ENCODE measurements at places on chromosomes 4 and X.

GRCh38 chr4:185836241-185837084 lies 24.5 kb upstream of the SORBS2 start:
- DNase-seq = no peak

- no peak for DNase-seq
These were observed 116.3 kb downstream of the SHROOM4 start for GRCh38 chrX:50697691-50698090.

GRCh38 chr4:182745237-182745636 lies 171.9 kb downstream of the DCTD start:
- DNase-seq = peak; percentile 1

DNA sequence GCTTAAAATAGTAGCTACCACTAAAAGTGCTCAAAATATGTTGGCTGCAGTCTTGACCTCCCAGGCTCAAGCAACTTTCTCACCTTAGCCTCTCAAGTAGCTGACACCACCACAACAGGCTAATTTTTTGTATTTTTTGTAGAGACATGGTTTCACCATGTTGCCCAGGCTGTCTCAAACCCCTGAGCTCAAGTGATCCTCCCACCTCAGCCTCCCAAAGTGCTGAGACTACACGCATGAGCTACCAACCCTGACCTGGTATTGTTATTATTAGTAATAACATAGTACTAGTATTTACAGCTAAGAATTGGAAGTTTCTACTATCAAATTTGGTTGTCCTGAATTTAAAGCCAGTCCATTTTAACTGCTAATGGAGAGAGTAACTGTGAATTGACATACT lies 18.0 kb downstream of the STAP1 start:
- DNase-seq = no peak

- no peak for DNase-seq
These were observed 250.5 kb downstream of the STPG2 start for GRCh38 chr4:97892592-97893266.

DNA sequence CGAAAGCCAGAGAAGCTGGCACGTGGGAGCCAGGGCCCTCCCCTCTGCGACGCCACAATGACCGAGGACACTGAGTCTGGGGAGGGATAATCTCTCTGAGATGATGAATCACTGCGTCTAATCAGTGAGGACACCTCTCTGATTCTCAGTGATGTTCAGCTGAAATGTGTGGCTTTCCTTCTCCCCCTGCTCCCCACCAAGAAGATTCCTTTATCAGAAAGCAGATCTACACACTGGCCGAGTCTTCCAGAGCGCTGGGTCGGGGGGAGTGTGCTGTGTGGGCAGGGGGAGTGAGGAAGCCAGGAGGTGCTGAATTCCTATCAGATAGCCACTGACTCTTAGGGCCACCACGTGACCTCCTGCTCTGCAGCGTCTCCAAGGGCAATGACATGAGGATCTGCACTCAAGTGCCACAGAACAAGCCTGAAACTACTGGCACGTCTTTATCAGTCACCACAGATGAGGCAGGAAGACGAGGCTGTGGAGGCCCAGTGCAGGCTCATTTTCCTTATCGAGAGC lies 89.2 kb downstream of the GATB start:
- DNase-seq = no peak

GRCh38 chr4:139669890-139670289 lies 4.3 kb downstream of the MGST2 start:
- DNase-seq = no peak

DNA sequence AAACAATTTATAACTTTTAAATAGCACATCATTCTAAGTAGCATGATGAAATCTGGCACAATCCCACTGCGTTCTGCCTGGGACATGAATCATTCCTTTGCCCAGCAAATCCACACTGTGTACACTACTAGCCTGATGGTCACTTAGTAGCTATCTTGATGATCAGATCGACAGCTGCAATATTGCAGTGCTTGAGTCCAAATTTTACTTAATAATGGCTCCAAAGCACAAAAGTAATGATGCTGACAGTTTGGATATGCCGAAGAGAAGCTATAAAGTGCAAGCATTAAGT lies 86.6 kb upstream of the NPNT start:
- no peak for DNase-seq

DNA sequence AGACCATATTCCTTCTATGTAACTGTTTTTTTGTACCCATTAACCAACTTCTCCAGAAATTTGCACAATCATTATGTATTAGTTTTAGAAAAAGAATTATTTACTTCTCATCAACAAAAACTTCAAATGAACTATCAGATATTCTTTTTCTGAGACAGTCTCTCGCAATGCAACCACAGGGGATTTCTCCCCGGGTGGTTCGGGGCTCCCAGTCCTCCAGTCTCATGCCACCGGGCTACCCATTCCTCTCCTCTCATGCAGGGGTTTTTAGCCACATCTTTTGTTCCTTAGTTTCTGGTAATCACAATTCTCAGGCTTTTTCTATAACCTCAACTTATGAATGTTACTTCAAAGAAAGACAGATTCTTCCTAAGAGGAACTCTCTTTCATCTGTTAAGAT lies 46.6 kb upstream of the CLNK start:
- no peak for DNase-seq

- DNase-seq = no peak
These were observed 645.6 kb upstream of the FTHL17 start for GRCh38 chrX:31717474-31717873.

DNA sequence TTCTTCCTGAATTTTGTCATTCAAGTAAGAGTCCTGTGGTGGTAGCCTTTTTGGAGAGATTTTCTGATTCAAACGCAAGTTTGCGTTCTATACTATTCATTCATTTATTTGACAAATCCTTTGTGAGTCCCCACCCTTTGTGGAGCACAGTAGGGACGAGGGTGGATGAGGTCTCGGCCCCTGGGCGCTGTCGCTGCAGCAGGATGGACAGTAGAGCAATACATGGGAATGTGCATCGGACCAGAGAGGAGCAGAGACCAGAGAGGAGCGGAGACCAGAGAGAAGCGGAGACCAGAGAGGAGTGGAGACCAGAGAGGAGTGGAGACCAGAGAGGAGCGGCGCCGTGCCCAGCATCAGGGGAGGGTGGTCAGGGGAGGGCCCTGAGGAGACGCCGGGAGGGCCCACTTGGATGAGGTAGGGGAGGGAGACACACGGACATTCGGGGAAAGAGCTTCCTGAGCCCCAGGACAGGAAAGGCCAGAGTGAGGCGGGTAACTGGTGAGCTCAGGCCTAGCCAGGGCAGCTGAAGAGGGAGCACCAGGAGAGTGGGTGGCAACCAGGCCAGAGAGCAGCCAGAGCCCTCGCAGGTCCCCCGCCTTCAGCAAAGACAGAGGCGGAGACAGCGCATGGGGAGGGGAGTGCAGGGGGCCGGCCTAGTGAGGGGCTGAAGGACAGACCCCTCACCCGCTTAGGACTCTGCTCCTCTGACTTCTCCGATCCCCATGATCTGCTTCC lies 67.3 kb downstream of the NAT8L start:
- no peak for DNase-seq

DNA sequence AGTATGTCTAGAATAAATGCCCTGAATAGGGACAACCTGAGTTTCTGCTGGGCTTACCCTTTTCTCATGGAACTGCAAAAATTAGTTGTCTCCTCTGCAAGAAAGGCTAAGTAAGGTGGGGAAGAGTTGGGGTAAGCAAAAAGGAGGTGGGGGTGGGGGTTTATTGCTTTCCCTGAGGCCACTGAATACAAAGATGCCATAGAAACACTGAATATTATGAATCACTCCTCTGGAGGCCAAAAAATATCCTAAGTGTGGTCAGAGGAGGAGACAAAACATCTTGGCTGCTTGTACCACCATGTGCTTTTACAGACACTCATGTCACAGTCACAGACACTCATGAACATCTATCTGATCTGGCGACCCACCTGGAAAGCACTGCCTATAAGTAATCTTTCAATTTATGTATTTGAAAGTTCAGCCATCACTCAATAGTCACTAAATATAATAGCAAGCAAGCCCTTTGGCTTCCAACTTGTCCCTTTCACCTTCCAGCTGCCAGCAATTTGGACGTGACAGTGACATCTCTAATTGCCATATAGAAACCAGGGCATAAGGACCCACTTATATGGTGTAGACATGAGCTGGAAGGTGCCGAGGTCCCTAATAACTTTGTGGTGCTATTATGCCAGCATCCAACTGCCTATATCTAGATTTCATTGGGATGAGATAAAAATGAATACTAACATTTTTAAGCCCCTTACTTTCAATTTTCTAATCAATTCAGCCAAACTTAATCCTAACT lies 122.7 kb upstream of the CBR4 start:
- DNase-seq = no peak

Data from Calu3 (cell line).